Fibroblast of skin of left quadriceps (primary cell): ENCODE measurements at places on chromosomes 2 and 18.

GRCh38 chr2:54347622-54348021 lies 91.6 kb upstream of the TSPYL6 start:
- DNase-seq = no peak

DNA sequence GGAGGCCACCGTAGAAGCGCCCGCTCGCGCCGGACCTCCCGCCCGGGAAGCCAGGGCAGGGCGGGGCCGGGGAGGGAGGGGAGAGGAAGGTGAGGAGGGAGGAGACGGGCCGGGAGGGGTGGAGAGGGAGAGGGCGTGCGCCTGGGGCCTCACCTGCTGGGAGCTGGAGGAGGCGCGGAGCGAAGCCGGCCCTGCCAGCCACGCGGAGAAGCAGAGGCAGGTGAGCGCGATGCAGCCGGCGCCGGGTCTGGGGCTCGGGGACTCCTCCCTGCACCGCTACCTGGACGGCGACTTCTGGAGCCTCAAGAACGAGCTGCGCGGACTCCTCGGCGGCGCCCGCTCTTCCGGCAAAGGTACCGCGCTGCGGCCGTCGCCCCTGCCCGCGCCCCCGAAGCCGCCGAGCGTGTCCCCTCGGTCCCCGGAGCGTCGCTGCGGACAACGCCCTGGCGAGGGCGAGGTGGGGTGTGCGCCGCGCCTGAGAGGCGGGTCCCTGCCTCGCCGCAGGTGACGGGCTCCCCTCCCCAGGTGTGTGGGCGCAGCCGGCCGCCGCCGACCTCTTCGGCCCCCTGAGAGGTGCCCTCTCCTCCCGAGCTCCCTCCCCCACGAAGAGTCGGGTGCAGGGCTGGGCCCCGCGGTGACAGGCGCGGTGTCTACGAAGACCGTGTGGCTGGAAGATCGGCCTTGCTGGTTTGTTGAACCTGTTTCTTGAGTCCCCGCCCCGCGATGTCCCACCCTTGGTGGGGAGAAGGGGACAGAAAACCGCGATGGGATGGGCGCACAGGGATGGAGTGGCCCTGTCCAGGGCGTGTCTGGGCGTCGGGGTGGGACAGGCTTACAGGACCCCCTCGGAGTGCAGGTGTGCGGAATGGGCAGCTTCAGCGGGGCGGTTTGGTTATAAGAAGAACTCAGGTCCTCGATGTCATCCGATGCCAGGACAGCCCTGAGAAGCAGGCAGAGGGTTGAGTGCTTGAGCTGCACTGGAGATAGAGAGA lies at the start of gene ACOXL:
Gene ACOXL (plus strand): TSS at position 152 of the 992 bp plus-strand sequence. CDS start 35,817 bp downstream, outside the sequence.
- no peak for DNase-seq

GRCh38 chr2:240812721-240813120 lies 7.3 kb downstream of the KIF1A start:
- no peak for DNase-seq

DNA sequence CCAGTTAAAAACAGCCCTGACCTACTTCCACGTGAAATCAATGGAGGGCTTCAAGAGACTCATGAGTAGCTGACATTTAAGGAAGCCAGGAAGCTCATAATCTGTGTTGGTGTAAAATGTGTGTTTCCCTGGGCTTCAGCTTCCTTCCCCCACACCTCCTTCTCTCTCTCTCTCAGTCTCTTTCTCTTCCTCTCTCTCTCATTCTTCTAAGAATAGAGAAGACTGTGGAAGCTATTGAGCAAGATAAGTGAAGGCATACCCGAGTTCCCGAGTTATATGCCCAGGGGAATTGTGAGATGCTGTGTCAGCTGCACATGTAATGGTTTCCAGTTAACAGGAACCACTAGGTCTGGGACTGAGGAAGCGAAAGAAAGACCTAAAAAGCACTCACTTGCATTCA lies 199.4 kb downstream of the NYAP2 start:
- DNase-seq = peak; percentile 4

GRCh38 chr2:117835990-117836760 lies 21.7 kb downstream of the DDX18 start:
- DNase-seq = peak; percentile 42

DNA sequence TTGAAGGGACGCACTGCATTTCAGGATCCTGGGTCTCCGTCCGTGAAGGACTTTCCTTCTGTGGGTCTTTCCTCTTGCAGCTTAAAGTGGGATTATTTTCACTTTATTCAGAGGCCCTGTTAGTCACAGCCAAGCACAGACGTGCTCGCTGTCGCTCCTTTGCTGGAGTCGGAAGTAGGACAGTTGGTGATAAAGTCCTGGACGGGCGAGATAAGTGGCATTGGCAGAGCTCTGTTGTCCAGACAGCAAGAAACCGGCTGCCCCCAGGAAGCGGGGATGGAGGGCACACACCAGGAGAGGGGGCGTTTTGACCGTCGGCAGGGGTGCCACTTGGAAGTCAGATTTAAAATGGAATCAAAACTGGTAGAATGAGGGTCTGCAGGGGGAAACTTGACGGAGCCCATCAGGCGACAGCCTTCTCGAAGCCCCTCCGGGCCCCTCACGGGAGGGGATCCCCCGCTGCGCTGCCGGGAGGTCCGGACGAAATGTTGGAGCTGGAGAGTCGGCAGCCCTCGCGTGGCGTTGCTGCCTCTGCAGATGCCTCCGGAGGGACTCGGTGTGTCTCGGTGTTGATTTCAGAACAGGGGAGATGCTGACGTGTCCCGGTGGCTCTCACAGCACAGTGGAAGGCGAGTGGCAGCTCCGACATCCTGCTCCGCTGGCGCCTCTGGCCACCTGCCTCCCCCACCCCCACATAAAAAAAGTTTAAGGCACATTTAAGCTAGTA lies 124.2 kb downstream of the NFATC1 start:
- DNase-seq = no peak

GRCh38 chr18:6056171-6056910 lies 161.0 kb upstream of the TMEM200C start:
- DNase-seq = peak; percentile 6

- no peak for DNase-seq
These were observed 333.0 kb downstream of the AGAP1 start for GRCh38 chr2:235826826-235827225.

DNA sequence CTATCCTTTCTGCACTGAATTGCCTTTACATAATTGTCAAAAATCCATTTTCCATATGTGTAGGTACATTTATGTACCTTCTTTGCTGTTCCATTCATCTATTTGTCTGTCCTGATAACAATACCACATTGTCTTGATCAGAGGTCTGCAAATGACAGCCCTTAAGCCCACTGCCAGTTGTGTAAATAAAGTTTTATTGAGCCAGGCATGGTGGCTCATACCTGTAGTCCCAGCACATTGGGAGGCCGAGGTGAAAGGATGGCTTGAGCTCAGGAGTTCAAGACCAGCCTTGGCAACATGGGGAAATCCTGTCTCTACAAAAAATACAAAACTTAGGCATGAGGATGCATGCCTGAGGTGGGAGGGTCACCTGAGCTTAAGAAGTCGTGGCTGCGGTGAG lies 121.0 kb downstream of the TFCP2L1 start:
- no peak for DNase-seq

- DNase-seq = no peak
These were observed 9.8 kb upstream of the RPL31 start for GRCh38 chr2:100992262-100992661.

- DNase-seq = no peak
These were observed 18.4 kb upstream of the PRLH start for GRCh38 chr2:237547841-237548416.

DNA sequence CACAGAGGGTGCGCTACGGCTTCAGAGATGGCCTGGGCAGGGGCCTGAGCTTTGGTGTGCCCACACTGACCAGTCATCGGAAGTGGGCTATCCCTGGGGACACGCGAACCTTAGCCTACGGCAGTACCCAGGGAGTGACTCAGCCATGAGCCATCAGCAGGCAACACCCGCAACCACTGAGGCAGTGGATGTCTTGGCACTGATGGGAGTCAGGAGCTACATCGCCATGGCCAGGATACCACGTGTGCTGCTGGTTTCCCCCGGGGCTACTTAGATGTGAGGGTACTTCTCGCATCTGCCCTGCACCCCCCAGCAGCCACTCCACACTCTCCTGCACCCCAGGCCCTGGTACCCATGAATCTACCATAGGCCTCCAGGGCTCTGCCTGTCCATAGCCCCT lies 12.8 kb upstream of the HPCAL1 start:
- no peak for DNase-seq

- DNase-seq = no peak
These were observed 1.1 kb upstream of the HOXD8 start for GRCh38 chr2:176128172-176128981.

- peak; percentile 22 for DNase-seq
These were observed 41.8 kb upstream of the ATG16L1 start for GRCh38 chr2:233209533-233210171.

- no peak for DNase-seq
These were observed 311.2 kb upstream of the HDAC4 start for GRCh38 chr2:239711911-239712570.

DNA sequence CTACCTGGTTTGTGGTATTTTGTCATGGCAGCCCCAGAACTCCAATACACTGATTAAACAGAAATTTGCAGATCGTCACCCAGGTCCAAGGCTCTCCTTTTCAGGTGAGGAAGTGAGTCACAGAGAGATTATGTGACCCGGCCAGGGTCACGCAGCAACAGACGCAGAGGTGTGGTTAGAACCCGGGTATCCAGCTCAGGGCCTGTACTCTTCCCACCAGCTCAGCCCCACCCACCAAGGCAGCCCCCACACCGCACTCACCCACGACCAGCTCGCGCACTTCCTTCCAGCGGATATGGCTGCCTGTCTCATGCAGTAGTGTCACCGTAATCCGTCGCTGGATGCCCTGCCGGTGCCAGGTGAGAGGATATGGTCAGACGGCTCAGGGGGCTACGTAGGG lies 48.1 kb downstream of the AQP12A start:
- DNase-seq = no peak

- no peak for DNase-seq
These were observed 4.2 kb downstream of the SH3BP4 start for GRCh38 chr2:234955971-234956509.

GRCh38 chr2:29923110-29923721 lies 1.8 kb upstream of the ALK start:
- peak; percentile 31 for DNase-seq
